ENCODE measurements at places on chromosomes 7 and 10. TPM values are rescaled to one million over a fixed set of nuclear protein-coding genes. Genes with fewer than 3 reads are reported as not detected.

- no peak overlapping the region for H3K27ac ChIP-seq
- H3K4me1 ChIP-seq: no peaks in the 10 kb centered on the region
- peaks cover 3% of the 10 kb centered on the region for H3K27me3 ChIP-seq
- no peak overlapping the region for H3K4me3 ChIP-seq
- no peak for DNase-seq
- H3K36me3 ChIP-seq: no peaks in the 10 kb centered on the region
These were observed 202.3 kb upstream of the PRKCQ start for GRCh38 chr10:6782378-6782777.

DNA sequence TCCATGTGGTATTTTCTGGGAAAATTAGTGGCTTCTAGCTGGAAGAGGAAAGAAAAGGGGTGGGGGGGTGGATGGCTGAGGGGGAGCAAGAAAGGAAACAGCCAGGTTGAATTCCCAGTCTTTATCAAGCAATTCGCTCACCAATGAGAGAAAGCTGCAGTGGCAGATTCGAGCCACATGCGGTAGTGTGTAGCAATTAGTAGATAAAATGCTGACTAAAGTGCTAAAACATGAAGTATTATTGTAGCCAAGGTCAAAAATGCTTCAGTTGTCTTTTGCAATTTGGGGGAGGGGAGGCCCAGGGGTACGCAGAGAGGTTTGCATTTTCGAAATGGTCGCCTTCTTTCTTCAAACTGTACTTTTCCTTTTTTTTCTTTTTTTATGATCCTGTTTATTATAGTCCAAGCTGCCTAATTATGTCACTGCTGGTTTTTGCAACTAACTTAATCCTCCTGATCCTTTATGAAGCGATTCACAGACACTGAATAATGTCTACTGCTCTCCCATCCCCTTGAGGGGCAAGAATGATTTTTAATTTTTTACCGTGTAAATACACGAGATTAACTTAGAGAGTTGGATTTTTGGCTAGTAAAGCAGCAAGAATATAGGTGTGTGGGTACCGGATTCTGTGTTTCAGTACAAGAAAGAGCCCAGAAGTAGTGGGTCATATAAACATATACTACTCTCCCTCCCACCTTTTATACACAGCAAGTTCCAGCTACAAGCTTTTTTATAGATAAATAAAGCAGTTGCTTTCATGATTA, 3.6 kb upstream of the ARID5B start:
- peaks cover 31% of the 10 kb centered on the region for H3K4me1 ChIP-seq
- no peak overlapping the region for H3K4me3 ChIP-seq
- H3K27me3 ChIP-seq: no peaks in the 10 kb centered on the region
- H3K36me3 ChIP-seq: no peaks in the 10 kb centered on the region
- H3K27ac ChIP-seq: peak overlapping the region; percentile 98
- DNase-seq: peak; percentile 54

DNA sequence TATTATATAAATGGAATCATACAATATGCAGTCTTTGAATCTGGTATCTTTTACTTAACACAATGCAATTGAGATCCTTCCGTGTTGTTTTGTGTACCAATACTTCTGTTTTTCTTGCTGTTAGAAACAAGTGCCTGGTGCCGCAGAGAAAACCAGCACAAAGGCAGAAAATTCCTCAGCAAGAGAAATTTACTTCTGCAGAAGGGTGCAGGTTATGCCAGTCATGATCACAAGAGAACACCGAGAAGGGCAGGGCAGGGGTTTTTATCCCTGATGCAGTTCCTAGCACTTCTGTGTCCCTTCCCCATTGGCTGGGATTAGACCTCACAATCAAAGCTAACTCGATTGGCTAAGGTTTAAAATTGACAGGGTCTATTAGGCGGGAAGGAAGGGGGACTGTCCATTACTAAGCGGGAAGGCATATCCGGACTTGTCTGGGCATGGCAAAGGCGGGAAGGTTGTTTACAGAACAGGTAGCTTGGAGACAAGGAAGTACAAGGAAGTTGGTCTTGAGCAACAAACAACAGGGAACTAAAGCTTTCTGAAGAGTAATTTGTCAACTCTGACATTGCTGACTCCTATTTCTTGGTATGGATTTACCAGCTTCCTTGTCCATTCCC, 2.4 kb upstream of the ZNF33B start:
- H3K4me3 ChIP-seq: no peak overlapping the region
- no peaks in the 10 kb centered on the region for H3K27me3 ChIP-seq
- DNase-seq: peak; percentile 48
- peak overlapping the region; percentile 73 for H3K27ac ChIP-seq
- H3K4me1 ChIP-seq: peaks cover 6% of the 10 kb centered on the region

DNA sequence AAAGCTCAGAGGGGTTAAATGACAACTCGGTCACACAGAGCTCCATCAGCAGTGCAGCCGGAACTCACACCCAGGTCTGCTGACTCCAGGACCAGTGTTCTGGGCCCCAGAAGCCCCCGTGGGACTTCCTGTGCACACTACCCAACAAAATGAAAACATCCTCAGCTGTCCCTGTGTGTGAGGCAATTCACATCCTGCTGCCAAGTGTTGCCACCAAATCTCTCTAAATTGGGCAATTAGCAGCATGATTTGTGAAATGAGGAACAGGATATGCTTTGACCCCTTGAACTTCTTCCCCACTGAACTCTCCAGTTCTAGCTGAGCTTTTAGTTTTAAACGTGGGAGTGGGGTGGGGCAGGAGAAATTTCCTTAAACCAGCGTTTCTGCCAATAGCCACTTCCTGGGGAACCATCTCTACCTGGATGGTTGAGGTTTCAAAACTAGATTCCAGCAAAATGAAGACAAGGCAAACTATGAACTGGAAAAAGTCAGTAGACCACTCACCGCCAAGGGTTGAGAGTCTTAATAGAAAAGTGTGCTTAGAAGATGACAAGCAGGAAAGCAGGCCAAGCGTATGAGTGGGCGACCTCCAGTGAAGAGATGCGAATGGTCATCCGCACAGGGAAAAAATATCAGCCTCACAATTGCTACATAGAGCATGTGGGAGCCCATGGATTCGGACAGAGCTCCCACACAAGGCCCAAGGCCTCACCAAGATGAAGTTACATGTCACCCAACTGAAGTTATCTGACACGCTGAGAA, 51.9 kb upstream of the CHST15 start:
- H3K27me3 ChIP-seq: no peaks in the 10 kb centered on the region
- peak overlapping the region; percentile 51 for H3K27ac ChIP-seq
- no peaks in the 10 kb centered on the region for H3K36me3 ChIP-seq

DNA sequence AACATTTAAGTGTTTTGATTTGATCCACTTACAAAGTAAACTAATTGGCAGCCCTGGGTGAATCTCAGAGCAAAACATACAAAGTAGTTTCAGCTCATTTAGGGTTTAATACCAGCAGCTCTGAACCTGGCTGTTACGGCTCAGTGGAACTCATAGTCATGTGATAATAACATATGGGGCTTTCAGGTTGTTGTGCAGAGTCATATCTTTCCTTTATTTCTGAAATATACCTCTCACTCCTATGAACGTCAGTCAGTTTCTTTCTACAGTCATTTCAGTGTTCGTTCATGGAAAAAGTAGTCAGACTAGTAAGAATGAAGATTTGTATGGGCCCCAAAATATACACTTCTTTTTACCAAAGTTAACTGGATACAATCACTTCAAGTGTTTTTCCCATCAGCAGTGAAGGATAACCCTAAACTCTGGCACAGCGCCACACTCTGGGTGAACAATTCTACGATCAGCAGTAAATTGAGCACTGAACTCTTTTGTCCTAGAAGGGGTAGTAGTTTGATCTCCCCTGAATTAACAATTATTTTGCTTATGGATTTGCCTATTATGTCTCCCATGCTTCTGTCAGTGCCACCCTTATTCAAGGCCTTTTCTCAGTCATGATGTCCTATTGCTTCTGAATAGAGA, 218.6 kb downstream of the THSD7A start:
- no peaks in the 10 kb centered on the region for H3K27me3 ChIP-seq
- H3K4me3 ChIP-seq: no peak overlapping the region
- DNase-seq: no peak
- H3K4me1 ChIP-seq: no peaks in the 10 kb centered on the region
- H3K36me3 ChIP-seq: no peaks in the 10 kb centered on the region

DNA sequence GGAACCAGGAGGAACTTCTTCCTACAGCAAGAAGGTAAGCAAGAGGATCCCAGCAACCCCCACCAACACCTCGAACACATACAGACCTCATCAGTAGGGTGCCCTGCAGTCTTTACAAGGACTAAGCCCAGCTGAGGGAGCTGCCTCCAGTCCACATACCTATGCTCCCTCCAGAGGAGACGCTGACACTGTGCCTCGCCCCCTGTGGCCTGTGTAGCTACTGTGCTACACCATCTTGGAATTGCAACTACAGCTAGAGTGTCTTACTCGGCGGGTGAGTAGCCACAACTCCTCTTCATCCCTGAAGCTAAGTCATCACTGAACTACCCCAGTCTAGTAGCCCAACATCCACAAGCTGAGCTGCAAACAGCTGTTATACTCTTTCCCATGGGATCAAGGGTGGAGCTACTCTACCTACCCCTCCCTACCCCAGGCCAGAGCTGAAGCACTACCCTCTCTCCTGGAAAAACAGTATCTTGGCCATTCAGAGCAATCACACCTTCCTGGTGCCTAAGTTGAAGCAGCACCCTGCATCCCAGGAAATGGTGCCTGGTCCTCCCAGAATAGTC, 42.2 kb upstream of the CAMK2B start:
- no peaks in the 10 kb centered on the region for H3K36me3 ChIP-seq
- peaks cover 35% of the 10 kb centered on the region for H3K27me3 ChIP-seq
- no peak for DNase-seq
- H3K4me1 ChIP-seq: no peaks in the 10 kb centered on the region

DNA sequence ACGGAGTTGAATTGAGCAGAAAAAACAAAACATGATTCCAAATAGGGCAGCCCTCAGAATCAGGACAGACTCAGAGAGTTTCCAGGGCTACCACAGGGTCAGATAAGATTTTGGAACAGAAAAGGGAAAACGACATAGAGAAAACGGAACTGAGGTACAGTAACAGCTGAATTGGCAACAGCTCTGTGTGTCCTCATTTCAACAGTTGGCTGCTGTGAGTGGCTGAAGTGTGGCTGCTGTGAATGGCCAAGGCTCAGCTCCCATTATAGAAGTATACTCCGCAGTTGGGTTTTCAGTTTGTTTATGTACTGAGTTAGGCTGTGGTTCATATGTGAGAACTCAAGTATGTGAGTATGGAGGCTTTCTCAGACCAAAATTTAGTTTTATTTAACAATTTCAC, 32.0 kb downstream of the ANTXRL start:
- no peak for DNase-seq
- H3K27me3 ChIP-seq: no peaks in the 10 kb centered on the region
- no peaks in the 10 kb centered on the region for H3K36me3 ChIP-seq
- no peak overlapping the region for H3K27ac ChIP-seq
- peaks cover 16% of the 10 kb centered on the region for H3K4me1 ChIP-seq
- H3K4me3 ChIP-seq: no peak overlapping the region

- H3K4me3 ChIP-seq: no peak overlapping the region
- H3K4me1 ChIP-seq: peaks cover 46% of the 10 kb centered on the region
- DNase-seq: no peak
- H3K27me3 ChIP-seq: no peaks in the 10 kb centered on the region
These were observed 50.8 kb downstream of the ESYT2 start for GRCh38 chr7:158778471-158778870.

- H3K36me3 ChIP-seq: no peaks in the 10 kb centered on the region
- H3K4me1 ChIP-seq: no peaks in the 10 kb centered on the region
- no peak for DNase-seq
These were observed 76.7 kb downstream of the EZH2 start for GRCh38 chr7:148807436-148807835.

DNA sequence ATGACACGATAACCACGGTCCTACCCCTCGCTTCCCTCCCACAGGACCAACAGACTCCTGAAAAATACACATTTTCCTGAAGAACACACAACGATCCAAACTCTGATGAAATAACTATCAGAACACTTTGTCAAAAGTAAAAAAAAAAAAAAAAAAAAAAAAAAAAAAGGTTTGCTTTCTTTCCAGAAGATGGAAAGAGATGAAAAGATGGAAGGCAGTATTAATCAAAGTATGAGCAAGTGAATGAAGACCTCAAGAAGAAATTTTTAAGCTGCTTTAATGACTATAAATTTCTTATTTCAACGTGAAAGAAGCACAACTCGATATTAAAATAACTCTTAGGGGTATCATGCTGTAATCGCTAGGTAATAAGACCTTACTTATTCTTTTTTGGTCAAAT, 202.3 kb downstream of the CHCHD3 start:
- no peak overlapping the region for H3K27ac ChIP-seq
- DNase-seq: no peak
- peaks cover 18% of the 10 kb centered on the region for H3K4me1 ChIP-seq
- no peaks in the 10 kb centered on the region for H3K36me3 ChIP-seq
- no peaks in the 10 kb centered on the region for H3K27me3 ChIP-seq

- H3K4me1 ChIP-seq: no peaks in the 10 kb centered on the region
- peak; percentile 38 for DNase-seq
- H3K27ac ChIP-seq: no peak overlapping the region
- H3K27me3 ChIP-seq: no peaks in the 10 kb centered on the region
- no peaks in the 10 kb centered on the region for H3K36me3 ChIP-seq
These were observed 37.6 kb downstream of the AKR1C4 start for GRCh38 chr10:5234106-5234860.

DNA sequence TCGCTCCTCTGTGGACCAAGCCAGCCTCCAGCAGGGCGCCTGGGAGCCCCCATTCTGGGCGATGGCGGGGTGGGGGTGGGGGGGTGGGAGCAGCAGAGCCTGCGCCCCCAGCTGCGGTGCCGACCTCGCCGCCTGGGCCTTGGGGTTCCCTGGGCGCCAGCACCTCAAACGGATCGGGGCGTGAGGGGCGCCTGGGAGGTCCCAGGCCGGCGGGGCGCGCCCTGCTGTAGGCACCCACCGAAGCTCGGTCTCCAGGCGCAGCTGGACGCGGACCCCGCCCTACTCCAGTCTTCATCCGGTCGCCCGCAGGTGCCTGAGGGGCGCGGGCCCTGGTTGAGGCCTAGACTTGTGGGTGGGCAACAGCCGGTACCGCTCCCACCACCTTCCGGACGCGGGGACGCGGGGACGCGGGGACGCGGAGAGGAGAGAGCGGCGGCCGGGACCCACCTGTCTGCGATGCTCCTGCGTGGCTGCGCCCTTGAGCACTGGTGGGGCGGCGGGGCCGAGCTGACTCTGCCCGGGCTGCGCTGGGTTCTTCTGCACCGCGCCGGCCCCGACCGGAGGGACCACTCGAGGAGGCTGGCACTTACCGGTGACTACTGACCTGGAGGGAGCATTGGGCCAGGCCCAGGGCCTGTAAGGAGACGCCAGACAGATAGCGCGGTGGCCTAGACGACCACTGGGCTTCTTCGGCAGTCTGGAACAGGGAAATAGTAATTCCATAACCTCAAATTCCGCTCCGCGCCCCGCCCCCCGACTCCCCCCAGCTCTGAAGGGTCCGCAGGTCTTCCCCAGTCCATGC, 5.5 kb upstream of the KCP start:
- peaks cover 49% of the 10 kb centered on the region for H3K27me3 ChIP-seq
- peak overlapping the region; percentile 34 for H3K4me3 ChIP-seq

GRCh38 chr10:18159557-18159956, 19.3 kb downstream of the CACNB2 start:
- DNase-seq: no peak
- peak overlapping the region; percentile 57 for H3K27ac ChIP-seq
- H3K36me3 ChIP-seq: no peaks in the 10 kb centered on the region
- H3K4me3 ChIP-seq: no peak overlapping the region
- H3K27me3 ChIP-seq: no peaks in the 10 kb centered on the region

The LOXL4 gene
- total RNA-seq: 1.9 TPM

The STEAP4 gene
- 2.6 TPM for total RNA-seq

The SPAM1 gene
- total RNA-seq: not detected

The NUTM2E gene
- total RNA-seq: 0.27 TPM

The ABCC2 gene
- total RNA-seq: 2.7 TPM

The NPC1L1 gene
- 0.48 TPM for total RNA-seq

The LBX1 gene
- total RNA-seq: not detected

All from transverse colon (tissue), 4 donors.